ENCODE measurements at places on chromosomes 12 and 14.

DNA sequence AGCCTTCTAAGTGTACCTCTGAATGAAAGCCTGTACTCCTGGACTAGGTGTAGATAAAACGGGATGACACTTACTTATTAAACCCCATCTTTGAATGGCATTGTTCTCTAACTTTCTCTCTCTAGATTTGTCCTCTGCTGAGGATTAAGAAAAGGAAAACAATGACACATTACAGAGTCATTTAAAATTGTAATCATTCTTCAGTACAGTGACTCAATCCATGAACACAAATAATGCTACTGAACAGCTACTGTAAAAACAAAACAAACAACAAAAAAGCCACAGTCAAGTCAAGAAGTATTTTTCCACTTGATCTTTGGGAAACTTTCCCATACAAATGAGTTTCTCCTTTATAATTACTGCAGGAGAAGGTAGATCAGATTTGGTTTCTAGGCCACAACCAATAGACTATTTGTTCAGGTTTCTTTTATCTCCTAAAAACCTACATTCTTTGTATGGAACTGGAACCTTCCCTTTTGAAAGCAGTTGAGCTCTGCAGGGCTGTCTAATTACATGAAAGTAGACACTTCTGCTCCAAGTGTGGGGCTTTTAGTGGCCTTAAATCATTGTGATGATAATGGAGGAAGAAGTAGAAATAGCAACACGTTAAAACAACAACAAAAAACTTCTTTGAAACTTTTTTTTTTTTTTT, 219.1 kb downstream of the ESR2 start:
- peak; percentile 47 for DNase-seq

DNA sequence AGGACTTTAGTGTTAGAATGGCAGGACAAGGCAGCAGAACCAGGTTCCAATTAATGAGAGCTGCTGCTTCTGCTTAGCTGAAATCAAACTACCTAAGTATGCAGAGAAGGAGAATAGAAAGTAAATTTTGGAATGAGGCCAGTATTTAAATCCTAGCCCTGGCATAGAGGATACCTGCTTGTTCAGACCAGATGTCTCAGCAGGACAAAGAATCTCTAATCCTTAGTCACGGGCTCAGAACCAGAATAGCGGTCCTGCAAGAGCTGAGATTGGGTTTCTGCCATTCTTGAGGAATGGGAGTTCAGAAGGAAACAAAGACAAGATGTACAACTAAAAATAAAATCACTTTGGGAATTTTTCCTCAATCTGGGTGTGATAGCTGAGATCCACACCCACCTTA, 550.8 kb upstream of the TMEM132C start:
- no peak for DNase-seq

GRCh38 chr12:92717202-92717601, 14.4 kb downstream of the PLEKHG7 start:
- peak; percentile 3 for DNase-seq

- no peak for DNase-seq
Measured at GRCh38 chr14:32038876-32039275, 38.2 kb upstream of the ARHGAP5 start.

DNA sequence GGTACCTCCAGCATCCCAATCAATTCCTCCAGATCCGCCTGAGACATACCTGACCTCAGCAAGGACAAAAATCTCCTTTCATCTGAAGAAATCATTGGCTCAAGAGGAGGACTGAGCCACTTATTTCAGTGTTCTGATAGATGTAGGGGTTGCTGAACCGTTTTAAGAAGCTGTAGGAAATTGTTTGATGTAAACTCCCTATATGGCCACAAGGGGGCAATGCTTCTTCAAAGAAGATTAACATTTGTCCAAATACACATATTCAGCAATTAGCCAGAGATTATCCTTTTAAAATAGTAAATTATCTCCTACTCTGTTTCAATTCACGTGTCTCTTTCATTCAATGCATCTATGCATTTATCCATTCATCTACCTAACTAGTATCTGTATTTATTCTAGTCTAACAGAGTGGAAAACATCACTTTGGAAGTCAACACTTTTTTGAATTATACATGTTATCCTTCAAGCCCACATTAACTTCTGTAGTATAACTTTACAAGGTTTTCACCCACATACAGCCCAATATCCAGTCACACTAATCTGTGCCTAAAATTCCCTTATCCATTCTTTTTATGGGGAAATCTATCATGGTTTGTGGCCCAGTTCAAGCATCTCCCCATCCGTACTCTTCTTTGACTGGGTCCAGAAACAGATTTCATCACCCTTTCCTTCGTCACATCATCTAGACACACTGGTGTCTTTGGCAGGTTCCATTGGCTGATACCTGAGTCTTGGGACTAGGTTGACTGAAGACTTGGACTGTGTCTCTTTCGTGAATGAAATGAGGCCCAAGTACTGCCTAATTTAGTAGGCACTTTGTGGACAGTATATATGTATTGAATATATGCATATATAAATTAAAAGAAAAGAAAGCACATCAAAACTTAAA, 411.0 kb upstream of the OR4E1 start:
- peak; percentile 45 for DNase-seq

DNA sequence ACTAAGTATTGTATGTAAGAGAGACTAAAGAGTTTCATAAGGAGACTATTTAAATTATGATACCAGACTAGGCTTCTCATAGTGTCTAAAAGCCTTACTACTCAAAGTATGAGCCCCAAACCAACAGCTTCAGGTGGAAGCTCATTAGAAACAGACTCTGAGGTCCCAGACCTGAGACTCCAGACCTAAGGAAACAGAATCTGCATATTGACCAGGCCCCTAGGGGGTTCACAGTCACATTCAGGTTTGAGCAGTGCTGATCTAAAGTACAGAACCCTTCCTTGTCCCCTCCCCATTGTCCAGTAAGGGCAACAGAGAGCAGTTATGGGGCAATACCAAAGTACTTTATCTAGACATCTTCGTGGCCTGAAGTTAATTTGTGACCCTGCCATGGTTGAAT, 87.7 kb downstream of the SSPN start:
- no peak for DNase-seq

- no peak for DNase-seq
Measured at GRCh38 chr12:42759622-42760273, 170.2 kb upstream of the PRICKLE1 start.

- no peak for DNase-seq
Measured at GRCh38 chr12:84161296-84161695, 751.3 kb downstream of the SLC6A15 start.

- DNase-seq = peak; percentile 32
Measured at GRCh38 chr12:122079532-122080081, 1.1 kb downstream of the MLXIP start.

GRCh38 chr12:78918268-78918667, 53.7 kb downstream of the SYT1 start:
- no peak for DNase-seq

GRCh38 chr12:27162229-27162537, 79.8 kb upstream of the C12orf71 start:
- no peak for DNase-seq

DNA sequence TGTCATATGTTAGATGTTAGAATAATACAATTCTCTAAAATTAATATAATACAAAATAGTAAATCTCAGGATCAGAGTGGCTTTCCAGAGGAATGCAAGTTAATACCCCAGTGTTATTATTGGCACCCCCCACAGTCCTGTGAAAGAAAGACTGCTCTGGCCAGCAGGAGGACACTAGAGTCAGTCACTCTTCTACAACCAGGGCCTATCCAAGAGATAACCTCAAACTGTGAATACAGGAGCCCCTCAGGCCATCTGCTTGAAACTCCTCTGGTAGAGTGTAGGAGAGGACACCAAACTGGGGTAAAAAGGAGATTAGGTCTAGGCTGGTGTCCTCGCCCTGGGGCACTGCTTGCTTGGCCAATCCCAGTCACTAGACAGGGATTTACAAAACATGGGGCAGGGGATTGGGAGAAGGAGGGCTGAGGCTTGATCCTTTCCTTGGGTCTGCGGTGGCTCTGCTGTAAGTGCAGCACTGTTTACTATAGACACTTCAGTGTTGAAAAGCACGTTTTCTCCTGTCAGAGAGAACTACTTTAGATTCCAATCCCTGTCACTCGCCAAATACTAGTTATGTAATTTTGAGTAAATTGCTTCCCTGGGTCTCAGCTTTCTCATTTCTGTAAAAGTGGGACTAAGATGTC, 44.5 kb upstream of the PTPRR start:
- no peak for DNase-seq

DNA sequence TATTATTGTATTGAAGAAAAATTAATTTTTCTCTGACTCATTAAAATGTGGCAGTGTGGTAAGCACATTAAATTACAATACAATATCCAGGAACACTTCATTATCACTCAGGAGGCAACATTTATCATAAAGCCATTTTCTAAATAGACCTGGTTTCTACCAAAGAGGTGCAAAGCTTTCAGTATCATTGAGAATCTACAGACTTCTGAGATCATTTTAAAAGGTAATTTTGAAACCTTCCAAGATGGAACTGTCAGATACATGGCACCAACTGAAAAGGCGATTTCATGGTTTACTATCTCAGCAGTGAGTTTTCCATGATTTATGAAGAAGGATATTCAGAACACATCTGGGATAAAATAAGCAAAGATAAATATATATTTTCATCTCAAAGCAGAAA, 85.8 kb downstream of the KITLG start:
- DNase-seq = no peak

- no peak for DNase-seq
Measured at GRCh38 chr12:75747572-75748021, 236.2 kb upstream of the KRR1 start.

DNA sequence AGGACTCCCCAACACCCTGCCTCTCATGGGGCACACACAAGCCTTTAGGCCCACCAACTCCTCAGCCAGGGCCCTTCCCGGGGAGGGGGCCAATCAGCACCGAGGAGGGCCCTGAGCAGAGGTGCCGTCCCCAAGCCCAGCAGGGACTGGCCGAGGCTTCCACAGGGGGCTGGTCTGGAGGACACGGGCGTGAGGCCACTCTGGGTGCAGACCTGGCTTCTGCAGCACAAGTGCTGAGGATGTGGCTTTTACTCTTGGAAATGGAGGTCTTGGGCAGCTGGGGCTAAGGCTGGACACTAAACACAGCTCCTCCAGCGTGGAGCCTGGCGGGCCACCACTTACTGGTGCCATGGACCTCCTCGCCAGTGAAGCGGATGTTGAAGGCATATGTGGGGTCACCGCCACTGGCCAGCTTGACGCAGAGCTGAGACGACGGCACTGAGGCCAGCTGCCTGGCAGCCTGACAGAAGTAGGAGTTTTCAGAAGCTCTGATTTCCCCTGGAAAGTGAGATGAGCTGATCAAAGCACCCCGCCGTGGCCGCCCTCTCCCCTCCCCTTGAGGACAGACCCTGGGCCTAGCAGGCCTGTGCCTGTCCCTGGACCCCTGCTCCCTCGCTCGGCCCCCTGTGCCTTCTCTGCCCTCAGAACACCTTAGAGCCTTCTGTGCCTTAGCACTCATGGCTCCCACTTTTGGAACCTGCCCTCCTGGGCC, 44.0 kb downstream of the TRAFD1 start:
- DNase-seq = no peak

DNA sequence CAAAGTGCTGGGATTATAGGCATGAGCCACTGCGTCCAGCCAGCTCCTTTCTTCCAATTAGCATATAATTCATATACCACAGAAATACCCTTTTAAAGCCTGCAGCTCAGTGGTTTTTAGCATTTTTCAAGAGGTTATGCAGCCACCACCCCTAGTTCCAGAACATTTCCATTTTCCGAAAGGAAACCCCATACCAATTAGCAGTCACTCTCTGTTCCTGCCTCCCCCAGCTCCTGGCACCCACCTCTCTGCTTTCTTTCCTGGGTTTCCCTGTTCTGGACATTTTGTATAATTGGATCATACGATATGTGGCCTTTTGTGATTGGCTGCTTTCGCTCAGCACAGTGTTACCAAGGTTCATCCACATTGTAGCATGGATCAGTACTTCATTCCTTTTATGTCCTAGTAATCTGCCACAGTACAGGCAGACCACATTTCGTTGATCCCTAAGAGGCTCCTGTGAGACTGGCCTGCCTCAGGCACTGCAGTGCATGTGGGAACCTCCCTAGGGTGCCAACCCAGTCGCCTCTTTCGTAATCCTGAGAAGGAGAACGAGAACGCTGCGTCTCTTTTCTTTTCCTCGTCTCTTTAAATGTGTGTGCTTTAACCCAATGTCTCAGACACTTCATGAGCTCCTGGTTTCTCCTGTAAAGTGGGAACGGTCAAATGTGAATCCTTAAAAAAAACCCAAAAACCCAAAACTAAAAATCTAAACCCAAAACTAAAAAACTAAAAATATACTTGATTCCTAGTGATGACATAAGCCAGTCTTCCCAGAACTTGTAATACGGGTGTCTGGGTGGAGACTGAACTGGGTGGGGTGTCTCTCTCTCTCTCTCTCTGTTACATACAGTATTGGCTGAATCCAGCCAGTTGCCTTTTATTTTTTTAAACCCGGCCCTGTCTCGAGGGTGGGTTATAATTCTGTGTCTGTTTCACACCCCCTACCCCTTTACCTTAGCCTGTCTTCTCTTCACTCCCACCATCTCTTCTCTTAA, 14.7 kb downstream of the AACS start:
- no peak for DNase-seq

- DNase-seq = no peak
Measured at GRCh38 chr12:65536876-65537681, 258.6 kb downstream of the MSRB3 start.

- DNase-seq = no peak
Measured at GRCh38 chr12:19199332-19199731, 69.8 kb downstream of the PLEKHA5 start.

DNA sequence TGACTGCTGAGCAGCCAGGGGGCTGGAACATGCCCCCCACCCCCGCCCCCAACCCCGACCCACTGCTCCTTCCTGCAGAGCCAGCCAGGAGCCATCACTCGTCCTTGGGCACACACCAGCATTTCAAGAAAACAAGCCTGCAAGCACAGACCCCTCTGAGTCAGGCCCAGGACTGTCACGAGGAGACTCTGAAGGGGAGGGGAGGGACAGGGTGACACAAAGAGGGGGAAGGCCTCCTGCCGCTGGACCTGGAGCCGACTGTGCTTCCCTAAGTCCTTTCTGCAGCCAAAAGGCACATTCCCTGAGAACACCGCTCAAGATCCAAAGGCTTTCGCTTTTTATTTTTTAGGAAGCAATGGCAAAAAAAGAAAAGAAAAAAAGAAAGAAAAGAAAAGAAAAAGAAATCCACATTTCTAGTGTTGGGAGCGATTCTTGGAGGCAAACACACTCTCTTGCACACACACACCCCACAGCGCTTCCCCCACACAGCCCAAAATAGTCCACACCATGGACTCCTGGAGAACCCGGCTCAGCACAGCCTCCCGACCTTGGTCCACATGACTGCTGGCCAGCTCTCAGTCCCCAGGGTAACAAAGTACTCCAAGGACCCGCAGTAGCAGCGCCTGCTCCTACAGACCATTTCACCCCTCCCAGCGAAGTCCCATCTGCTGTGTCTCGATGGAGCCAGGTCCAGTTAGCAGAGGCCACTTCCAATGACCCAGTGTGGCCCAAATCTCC, 101.7 kb downstream of the DPF3 start:
- no peak for DNase-seq

DNA sequence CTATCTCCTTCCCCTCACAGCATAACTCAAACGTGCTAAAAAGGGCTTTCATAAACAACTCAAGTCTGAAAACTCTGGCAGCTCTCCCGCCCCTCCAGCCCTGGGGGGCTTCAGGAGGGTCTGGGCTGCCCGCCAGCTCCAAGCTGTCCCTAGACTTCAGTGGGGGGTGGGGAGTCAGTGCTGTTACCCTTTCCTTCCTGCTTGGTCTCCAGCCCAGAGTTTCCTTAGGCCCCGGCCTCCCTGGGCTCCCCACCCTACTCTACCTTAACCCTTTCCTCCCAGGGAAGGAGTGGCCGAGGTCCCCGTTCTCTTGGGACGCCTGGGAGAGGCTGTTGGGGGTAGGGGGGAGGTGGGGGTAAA, 530 bp upstream of the NYNRIN start:
- DNase-seq = no peak

- DNase-seq = no peak
Measured at GRCh38 chr14:51967521-51967920, 21.8 kb upstream of the RTRAF start.

All from activated CD4-positive, alpha-beta T cell treated with anti-CD3 and anti-CD28 coated beads, Interleukin-2, amount 50 U/mL, for 16 hours (primary cell).